ENCODE measurements at places on chromosomes 4 and X.
A peak's percentile ranks its signal among the peaks of the same experiment; 100 is the strongest.

- DNase-seq, result no peak
Measured at GRCh38 chrX:71440401-71440800, 74.2 kb downstream of the TAF1 start.

DNA sequence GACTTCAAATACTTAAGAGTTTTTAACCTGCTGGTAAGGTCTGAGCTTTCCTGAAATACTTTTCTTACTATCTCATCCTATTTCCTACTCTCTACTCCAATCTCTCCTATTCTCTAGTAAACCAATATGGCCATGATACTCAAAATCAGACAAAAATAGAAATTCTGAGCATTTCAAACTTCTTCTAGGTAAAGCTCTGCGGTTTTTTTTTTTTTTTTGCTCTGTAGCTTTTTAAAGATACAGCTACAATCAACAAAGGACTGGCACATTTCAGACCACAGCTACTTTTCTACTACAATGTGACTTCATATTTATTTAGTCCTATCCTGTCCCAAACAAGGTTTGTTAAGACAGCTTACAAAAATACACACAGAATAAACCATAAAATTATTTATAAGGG is 31.1 kb downstream of the MAML3 start:
- no peak for DNase-seq

GRCh38 chr4:177408023-177408422 is 34.2 kb downstream of the AGA start:
- DNase-seq, result no peak

GRCh38 chr4:68738036-68738435 is 67.6 kb upstream of the UGT2B15 start:
- DNase-seq, result no peak

- DNase-seq, result peak; percentile 10
Measured at GRCh38 chr4:3317011-3317655, 24.3 kb downstream of the RGS12 start.

- no peak for DNase-seq
Measured at GRCh38 chr4:145279122-145279960, 99.0 kb upstream of the OTUD4 start.

GRCh38 chr4:184538023-184538599 is 63.8 kb upstream of the IRF2 start:
- DNase-seq, result peak; percentile 69

- DNase-seq, result no peak
Measured at GRCh38 chr4:147217655-147218054, 263.2 kb upstream of the EDNRA start.

DNA sequence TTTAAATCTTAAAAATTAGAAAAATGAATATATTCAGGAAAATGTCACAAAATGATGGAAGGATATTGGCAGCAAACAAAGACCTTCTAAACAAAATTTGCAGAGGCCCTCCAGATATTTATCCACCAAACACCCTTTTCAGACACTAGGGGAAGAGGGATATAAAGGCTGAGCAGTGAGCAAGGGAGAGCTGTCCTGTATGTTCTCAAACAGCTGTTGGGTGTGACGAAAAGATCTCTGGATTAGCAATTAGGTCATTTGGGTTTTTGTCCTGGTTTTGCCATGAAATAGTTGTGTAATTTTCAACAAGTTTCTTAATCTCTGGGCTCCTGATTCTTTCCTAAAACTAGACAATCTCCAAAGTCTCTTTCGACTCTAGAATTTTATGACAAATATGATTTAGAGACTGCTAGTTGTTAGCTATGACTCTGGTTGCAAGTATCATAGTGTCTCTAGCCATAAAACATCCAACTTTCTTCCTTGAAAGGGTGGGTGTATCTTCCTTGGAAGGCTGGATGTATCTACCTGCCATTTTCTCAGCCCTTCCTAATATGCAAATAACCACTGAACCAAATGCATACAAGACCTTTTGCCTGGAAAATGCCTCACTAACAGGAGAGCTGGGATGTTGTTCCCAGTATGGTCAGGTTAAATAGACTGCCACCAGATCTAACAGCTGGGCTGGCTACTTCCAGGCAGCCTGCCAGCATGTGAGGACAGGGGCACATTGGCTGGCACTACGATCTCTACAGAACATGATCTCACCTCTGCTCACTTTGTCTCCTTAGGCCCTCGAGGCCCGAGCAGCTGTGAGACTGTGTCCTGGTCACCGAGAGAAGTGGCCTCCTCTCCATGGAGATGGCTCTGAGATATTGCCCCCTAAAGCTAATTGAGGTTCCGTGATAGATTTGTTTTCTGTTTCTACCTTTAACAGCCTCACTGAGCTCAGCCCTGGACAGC is 225.5 kb upstream of the JADE1 start:
- DNase-seq, result no peak

- DNase-seq, result no peak
Measured at GRCh38 chr4:56860781-56861180, 39.3 kb upstream of the SPINK2 start.

DNA sequence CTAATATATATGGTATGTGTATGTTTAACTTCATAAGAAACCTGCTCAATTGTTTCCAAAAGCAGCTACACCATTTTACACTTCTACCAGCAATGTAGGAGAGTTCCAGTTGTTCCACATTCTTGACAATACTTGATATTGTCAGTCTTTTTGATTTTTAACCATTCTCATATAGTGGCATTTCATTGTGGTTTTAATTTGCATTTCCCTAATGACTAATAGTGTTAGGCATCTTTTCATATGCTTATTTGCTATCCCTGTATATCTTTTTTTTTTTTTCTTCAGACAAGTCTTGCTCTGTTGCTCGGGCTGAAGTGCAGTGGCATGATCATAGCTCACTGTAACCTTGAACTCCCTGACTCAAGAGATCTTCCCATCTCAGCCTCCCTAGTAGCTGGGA is 58.2 kb upstream of the TRIM2 start:
- DNase-seq, result no peak

- DNase-seq, result no peak
Measured at GRCh38 chr4:45693746-45694145, 430.1 kb downstream of the GABRG1 start.

- no peak for DNase-seq
Measured at GRCh38 chr4:10803713-10804343, 119.3 kb upstream of the CLNK start.

- no peak for DNase-seq
Measured at GRCh38 chr4:24266951-24267722, 317.2 kb downstream of the DHX15 start.

DNA sequence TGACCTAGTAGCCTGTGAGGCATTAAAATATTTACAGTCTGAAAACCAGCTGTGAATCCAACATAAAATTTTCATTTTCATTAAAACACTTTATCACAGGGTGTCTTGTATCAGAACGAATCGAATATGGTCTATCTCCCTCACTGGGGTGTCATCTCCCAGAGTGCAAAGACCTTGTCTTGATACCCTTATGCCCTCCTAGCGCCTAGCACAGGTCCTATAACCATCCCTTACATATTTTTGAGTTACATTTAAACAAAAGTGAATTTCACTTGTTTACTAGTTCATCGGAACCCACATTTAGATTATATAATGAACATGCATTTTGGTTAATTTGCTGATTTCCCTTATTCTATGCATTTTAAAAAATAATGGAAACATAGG is 14.0 kb downstream of the DIPK2B start:
- no peak for DNase-seq

DNA sequence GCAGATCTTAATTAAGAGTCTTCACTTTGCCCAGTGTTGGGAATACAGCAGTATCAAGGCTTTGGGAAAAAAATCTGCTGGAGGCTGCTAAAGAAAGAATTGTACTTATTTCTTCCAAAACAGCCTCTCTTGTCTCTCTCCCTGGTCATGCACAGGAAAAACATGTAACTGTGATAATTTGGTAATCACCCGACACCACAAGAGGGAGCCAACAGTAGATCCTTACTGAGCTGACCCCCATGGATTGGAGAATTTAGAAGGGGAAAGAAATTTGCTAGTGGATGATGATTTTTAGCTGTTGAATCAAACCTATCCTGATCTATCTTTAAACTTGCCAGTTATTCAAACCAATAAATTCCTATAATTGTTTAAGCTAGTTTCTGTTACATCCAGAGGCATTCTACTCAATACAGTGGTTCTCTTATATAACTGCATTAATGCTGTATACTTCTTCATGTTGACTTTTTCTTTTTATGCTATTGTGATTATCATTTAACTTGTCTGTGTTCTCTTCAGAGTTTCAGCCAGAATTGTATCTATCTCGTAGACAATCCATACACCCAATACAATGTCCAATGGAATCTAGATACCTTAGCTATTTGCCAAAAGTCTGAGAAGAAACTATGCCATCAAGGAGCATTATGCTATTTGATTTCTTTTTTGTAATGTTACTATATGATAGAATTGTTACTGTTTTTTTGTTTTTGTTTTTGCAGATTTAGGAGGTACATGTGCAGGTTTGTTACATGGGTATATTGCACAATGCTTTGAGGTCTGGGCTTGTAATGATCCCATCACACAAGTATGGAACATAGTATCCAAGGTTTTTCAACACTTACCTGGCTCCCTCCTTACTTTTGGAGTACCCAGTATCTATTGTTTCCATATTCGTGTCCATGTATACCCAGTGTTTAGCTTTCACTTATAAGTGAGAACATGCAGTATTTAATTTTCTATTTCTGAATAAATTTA is 31.3 kb upstream of the ARHGEF38 start:
- no peak for DNase-seq
